ENCODE measurements at places on chromosomes 12 and 14.

DNA sequence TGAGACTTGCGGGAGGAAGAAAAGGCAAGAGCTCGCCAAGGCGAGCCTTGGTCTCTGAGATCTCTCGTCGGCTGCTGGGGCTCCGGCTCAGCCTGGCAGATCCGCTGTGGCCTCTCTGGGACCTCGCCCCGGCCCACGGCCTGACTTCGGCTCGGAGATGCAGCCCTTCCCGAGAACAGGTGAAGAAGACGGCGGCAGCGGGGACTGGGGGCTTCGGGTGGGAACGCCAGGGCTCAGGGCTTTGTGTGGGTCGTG, 6.0 kb upstream of the HOXC9 start:
- DNase-seq = no peak

- DNase-seq = no peak
Observed at GRCh38 chr12:94020335-94020734, 128.0 kb upstream of the PLXNC1 start.

DNA sequence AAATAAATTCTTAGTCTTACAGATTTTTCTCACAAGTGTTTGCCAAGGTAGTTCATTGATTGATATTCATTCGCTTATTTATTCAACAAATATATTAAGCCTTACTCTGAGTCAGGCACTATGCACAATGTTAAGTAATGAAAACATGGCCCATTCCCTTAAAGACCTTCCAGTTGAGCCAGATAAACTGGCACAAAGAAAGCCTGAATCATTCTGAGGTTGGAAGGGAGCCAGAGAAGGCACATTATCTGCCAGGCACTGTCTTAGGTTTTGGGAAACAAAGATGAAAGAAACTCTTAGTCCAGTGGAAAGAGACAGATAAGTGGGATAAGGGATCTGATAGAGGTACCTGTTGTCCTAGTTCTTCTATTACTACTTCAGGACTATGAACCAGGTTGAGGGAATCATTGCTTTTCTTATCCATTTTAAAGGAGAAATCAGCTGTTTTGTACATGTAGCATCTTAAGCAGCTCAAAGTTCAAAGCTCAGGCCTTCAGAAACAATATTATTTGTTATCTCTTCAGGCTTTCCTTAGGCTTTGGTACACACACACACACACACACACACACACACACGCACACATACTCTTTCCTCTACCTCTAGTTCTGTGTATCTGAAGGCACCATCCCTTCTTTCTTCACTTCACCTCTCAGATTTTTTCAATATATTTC, 27.0 kb downstream of the PDE6H start:
- DNase-seq = peak; percentile 36

DNA sequence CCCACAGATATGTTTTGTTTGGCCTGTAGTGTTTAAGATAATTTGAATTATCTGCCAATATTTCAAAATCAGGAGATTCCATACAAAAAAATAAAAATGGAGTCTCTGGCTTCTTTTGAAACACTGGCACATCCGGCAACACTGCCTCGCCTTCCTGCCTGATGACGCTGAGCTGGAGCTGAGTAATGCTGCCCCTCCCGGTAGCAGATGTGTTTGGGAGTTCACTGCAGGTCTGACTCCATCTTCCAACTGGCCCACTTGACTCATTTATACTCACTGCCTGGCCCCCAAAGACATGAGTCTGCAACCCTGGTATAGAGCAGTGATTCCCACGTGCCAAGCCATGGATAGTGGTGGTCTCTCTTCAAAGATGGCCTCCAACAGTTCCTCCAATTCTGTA, 7.4 kb downstream of the CIT start:
- DNase-seq = peak; percentile 88

GRCh38 chr14:68676511-68676943, 116.3 kb downstream of the ZFP36L1 start:
- peak; percentile 98 for DNase-seq

DNA sequence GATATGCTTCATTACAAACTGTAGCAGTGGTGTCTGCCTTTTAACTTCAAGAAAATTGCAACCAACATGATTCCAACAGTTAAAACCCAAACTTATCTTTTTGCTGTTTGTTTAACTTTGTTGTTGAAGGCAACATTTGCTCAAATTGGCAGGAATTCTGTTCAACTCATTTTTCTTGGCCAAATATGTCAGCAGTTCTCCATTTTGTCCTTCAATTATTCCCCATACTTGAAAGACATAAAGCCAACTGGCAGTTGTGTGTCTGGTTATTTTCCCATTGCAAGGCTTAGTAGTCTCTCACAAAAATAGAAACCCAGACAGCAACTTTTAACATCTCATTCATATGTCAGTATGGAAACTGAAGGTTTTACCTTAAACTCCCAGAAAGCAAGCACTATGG, 146.3 kb downstream of the LRIG3 start:
- no peak for DNase-seq

DNA sequence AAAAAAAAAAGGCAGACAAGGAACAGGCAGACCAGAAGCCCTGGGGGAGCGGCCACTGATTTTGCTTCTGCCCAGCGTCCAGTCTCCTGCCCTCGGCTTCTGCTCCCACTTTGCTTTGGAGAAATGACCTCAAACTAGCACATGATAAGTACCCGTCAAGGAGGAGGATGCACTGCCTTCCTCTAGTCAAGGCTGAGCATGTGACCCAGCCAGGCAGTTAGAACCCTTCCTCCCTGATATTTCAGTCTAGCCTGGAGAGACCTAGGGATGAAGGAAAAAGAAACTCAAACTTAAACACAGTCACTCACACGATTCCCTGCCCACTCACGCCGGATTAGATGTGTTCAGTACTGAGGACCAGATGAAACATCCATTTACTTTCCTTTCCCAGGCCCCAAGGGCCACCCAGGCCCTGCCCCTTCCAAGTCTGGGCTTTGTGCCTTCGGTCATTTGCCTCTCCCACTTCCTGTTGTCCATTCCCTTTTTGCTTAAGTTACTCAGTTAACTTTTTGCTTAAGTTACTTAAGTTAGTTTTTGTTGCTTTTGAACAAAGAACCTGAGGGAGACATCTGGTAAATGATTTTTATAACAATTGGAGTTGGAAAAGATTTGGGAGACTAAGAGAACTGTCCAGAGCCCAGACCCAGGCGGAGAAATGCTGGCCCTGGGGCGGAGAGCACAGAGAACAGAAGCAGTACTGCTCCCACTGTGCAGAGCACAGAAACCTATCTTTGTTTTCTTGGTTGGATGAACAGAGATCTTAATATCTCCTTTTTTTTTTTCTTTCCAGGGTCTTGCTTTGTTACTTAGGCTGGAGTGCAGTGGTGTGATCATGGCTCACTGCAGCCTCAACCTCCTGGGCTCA, 23.0 kb upstream of the TTC7B start:
- DNase-seq = no peak

- DNase-seq = no peak
Observed at GRCh38 chr12:125619723-125620122, 554.5 kb downstream of the AACS start.

DNA sequence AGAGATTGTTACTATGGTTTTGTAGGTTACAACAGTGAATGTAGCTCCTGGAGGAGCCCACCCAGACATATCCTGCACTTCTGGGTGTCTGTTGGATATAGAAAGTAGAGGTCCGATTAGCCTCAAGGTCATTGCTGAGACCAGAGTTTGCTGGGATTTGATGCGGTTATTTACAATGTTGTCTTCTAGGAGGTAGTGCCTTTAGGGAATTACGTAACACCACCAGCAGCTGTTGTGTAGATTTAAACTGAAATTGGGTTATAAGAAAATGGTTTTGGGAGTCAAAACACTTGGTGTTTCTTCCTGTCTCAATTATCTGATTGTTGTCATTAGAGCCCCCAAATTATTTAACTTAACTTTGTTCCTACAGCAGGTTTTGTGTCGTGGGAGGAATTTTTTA, 225.3 kb upstream of the PELI2 start:
- DNase-seq = no peak

DNA sequence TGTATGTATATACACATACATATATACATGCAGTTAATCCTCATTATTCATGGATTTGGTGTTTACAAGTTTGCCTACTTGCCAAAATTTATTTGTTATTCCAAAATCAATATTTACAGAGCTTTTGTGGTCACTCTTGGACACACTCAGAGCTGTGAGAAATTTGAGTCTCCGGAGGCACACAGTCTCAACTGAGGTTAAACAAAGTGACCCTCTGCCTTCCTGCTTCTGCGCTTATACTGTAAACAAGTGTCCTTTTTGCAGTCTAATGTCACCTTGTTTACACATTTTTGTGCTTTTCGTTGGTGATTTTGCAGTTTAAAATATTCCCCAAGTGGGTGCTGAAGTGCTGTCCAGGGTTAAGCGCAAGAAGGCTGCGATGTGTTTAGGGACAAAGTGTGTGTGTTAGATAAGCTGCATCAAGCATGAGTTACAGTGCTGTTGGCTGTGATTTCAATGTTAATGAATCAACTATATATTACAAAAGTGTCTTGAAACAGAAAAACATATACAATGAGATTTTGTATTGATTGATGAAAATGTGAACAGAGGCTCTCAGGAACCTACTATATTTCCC, 13.1 kb upstream of the LTA4H start:
- no peak for DNase-seq

DNA sequence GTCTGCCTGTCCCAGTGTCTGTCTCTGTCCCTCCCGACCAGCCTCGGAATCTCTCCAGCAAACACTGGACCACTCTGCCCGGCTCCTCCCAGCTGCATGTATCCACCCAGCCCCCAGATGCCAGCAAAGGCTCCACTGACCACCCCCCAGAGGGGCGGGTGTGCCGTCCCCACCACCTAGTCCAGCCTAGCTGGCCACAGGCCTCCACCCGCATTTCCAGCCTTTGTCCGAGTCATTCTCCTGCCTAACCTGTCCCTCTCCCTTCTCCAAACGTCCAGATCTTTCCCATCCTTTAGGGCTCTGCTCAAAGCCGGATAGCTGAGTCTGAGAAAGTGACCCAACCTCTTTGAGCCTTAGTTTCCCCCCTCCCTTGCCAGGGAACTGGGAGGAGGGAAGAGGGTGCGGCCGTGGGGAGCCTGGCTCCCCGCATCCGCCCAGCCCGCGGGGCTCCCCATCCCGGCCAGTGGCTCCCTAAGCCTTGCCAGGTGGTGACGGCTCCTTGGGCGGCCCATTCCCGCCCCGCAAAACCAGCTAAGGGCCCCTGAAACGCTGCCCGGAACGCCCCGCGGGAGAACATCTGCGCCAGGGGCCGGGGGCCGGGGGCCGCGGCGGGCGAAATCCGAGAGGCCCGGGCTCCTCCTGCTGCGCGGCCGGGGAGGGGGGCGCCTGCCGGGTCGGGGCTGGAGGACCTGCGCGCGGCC, 34.6 kb upstream of the ANKRD9 start:
- no peak for DNase-seq

DNA sequence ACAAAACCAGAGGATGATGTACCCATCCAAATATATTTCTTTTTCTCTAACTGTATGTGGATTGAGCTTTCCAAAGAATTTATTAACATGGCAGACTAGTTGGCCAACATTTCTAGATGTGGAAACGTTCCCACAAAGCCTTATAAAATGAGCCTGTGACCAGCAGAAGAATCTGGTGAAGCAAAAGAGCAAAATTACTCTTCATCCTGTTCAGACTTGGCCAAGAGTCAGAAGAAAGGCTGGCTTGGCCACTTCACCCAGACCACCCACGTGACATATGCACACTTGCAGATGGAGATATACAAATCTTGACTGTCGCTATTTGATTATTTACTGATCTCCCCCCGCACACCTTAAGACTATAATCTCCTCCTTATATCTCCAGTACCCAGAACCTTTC, 96.7 kb downstream of the NUAK1 start:
- no peak for DNase-seq

DNA sequence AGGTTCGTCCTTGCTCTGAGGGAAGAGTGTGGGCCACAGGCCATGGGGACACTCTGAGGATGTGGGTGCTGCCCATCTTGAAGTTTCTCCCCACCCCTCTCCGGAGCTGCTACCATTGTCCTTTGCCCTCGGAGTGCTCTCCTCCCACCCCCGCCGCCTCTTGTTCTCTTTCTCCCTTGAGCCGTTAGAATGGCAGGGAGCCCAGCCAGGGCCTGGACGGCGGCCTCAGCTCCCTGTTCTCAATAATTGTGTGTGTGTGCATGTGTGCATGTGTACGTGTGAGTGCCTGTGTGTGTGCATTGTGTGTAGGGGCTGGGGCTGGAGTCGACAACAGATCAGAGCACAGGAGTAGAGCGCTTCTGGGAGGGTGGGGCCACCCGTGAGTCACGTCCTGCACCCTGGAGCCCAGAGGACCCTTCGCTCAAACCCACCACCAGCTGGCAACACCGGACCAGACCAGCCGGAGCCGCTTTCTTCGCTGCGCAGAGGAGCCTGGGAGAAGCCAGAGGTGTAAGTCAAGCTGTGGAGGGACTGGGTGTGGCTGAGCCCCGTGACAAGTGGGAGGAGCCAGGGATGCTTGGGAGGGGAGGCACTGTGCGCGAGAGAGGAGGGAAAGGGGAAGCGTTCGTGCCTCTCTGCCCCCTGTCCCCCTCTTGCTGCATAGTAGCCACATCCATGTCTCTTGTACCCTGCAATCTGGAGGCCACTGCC, 25.9 kb upstream of the KCNA5 start:
- DNase-seq = no peak

DNA sequence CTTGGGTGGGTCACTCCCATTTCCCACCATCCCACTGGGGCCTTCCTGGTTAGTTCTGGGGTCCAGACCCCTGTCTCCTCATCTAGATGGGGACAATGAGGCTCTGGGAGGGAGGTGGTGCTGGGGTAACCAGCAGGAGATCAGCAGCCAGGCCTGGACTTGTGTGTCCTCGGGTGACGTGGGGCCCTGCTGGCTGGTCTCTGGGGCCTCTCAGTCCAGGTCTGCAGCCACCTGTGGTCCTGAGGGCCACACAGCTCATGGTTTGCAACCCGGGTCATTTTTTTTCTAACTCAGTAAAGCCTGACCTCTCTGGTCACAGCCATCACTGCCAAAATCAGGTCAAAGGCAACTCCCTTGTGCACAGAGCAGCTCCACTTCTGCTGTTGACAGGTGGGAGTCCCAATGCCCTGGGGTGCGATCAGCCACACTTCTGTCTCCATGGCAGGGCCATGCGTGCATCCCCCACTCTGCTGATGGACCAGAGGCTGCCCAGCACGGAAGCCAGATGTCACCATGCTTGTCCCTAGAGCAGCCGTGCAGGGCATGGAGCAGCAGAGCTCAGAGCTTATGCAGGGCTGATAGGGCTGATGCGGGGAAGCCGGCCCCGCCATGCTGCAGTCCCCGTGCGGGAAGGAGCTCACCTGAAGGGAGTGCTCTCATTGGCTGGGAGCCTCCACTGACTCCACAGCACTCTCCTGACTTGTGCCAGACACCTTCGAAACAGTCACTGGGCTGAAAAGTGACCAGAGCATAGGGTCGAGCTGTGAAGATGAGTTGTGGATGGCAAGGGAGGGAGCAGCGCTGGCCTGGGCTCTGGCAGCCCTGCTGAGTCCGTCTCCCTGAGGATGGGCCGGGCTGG, 250.9 kb downstream of the ADGRD1 start:
- DNase-seq = no peak

DNA sequence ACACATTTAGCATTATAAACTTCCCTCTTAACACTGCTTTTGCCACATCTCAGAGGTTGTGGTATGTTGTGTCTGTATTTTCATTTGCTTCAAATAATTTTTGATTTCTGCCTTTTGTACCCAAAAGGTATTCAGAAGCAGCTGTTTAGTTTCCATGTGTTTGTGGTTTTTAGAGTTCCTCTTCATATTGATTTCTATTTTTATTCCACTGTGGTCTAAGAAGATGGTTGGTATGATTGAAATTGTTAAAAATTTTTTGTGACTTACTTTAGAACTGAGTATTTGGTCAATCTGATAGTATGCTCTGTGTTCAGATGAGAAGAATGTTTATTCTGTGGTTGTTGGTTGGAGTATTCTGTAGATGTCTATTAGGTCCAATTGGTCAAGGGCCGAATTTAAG, 76.4 kb downstream of the IFNG-AS1 start:
- no peak for DNase-seq

- DNase-seq = no peak
Observed at GRCh38 chr14:58730792-58731464, 93.2 kb downstream of the DACT1 start.

Data from mammary epithelial cell (primary cell).